ENCODE measurements at places on chromosomes 4 and X.

- H3K4me1 ChIP-seq = no peaks in the 10 kb centered on the region
- H3K4me3 ChIP-seq = no peak overlapping the region
- no peak for DNase-seq
- no peaks in the 10 kb centered on the region for H3K27me3 ChIP-seq
- H3K27ac ChIP-seq = no peak overlapping the region
- no peaks in the 10 kb centered on the region for H3K36me3 ChIP-seq
Observed at GRCh38 chr4:85607624-85608023, 132.7 kb downstream of the ARHGAP24 start.

DNA sequence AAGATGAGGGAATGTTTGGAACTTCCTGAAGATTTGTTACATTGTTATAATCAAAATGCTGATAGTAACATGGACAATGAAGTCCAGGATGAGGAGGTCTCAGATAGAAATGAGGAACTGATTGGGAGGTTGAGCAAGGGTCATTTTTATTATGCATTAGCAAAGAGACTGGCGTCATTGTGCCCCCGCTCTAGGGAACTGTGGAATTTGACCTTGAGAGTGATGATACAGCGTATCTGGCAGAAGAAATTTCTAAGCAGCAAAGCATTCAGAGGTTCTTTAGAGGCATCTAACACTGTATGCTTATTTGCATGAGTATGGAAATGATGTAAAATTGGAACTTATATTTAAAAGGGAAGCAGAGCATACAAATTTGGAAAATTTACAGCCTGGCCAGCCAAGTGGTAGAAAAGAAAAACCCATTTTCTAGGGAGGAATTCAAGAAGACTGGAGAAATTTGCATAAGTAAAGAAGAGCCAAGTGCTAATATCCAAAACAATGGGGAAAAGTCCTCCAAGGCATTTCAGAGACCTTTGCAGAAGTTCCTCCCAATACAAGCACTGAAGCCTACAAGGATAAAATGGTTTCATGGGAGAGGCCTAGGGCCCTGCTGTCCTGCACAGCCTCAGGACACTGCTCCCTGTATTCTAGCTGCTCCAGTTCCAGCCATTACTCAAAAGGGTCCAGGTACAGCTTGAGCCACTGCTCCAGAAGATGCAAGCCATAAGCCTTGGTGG is 483.0 kb upstream of the NDST4 start:
- H3K27me3 ChIP-seq = no peaks in the 10 kb centered on the region
- no peak overlapping the region for H3K27ac ChIP-seq
- no peaks in the 10 kb centered on the region for H3K4me1 ChIP-seq
- H3K4me3 ChIP-seq = no peak overlapping the region
- H3K36me3 ChIP-seq = no peaks in the 10 kb centered on the region

GRCh38 chr4:123578276-123579029 is 181.9 kb downstream of the SPRY1 start:
- H3K4me1 ChIP-seq = peaks cover 3% of the 10 kb centered on the region
- H3K27me3 ChIP-seq = no peaks in the 10 kb centered on the region
- no peak for DNase-seq
- no peaks in the 10 kb centered on the region for H3K36me3 ChIP-seq

DNA sequence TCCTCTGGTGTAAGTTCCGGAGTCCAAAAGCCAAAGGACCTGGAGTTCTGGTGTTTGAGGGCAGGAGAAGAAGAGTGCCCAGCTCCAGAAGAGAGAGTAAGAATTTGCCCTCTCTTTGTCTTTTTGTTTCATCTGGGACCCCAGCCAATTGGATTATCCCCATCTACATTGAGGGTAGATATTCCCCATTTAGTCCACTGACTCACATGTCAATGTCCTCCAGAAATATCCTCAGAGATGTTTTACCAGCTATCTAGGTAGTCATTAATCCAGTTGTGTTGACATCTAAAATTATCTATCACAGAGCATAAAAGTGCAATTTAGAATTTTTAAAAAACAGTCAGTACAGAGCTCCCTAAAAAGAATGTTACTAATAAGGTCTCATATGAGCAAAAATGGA is 132.9 kb upstream of the TMEM47 start:
- H3K27me3 ChIP-seq = no peaks in the 10 kb centered on the region
- DNase-seq = no peak
- H3K27ac ChIP-seq = no peak overlapping the region
- no peak overlapping the region for H3K4me3 ChIP-seq

GRCh38 chrX:2894885-2895292 is 34.2 kb downstream of the ARSD start:
- no peaks in the 10 kb centered on the region for H3K36me3 ChIP-seq
- H3K4me1 ChIP-seq = peaks cover 3% of the 10 kb centered on the region
- H3K4me3 ChIP-seq = no peak overlapping the region
- no peak for DNase-seq
- no peaks in the 10 kb centered on the region for H3K27me3 ChIP-seq

- no peak overlapping the region for H3K27ac ChIP-seq
- H3K4me3 ChIP-seq = no peak overlapping the region
- no peaks in the 10 kb centered on the region for H3K4me1 ChIP-seq
- H3K36me3 ChIP-seq = no peaks in the 10 kb centered on the region
- no peaks in the 10 kb centered on the region for H3K27me3 ChIP-seq
Observed at GRCh38 chr4:44965435-44966095, 239.2 kb upstream of the GNPDA2 start.

DNA sequence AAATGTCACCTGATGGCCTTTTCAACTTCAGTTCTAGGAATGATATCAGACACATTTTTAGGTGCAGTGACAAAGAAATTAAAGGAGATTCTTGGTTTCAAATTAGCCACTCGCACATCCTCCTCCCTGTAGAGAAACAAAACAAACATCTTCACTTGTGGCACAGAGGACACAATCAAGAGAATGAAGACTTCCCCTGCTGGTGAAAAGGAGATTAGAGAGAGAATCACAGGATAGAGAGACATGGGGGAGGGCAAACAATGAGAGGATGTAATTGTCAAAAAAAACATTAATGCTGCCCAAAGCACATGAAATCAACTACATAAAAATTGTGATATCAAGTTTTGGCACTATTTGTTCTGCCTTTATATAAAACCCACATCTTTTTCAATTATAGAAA is 34.5 kb downstream of the ACE2 start:
- H3K4me3 ChIP-seq = no peak overlapping the region
- H3K27me3 ChIP-seq = peaks cover 6% of the 10 kb centered on the region
- DNase-seq = no peak
- no peaks in the 10 kb centered on the region for H3K36me3 ChIP-seq

DNA sequence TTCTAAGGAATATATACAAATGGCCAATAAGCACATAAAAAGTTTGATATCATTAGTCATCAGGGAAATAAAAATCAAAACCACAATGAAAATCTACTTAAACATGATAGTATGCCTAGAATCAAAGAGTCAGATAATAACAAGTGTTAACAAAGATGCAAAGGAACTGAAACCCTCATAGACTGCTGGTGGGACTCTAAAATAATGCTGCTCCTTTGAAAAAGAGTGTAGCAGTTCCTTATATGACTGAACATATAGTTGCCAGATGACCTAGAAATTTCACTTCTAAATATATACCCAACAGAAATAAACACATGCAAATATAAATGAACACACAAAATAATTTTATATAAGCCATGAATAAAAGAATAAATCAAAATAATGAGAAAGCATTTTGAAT is 205.1 kb upstream of the CTSO start:
- H3K36me3 ChIP-seq = no peaks in the 10 kb centered on the region
- no peak for DNase-seq
- H3K27me3 ChIP-seq = no peaks in the 10 kb centered on the region
- H3K4me1 ChIP-seq = no peaks in the 10 kb centered on the region

DNA sequence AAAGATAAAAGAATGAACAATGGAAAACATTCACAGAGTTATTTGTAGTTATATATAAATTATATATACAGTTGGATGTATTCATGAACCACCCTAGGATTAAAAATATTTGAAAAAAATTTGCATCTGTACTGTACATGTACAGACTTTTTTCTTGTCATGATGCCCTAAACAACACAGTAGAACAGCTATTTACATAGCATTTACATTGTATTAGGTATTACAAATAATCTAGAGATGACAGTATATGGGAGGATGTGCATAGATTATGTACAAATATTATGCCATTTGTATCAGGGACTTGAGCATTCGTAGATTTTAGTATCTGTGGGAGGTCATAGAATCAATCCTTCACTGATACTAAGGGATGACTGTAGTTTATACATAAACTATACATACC is 44.8 kb downstream of the GSTCD start:
- peaks cover 3% of the 10 kb centered on the region for H3K4me1 ChIP-seq
- no peaks in the 10 kb centered on the region for H3K27me3 ChIP-seq
- no peak overlapping the region for H3K27ac ChIP-seq
- H3K36me3 ChIP-seq = no peaks in the 10 kb centered on the region
- no peak overlapping the region for H3K4me3 ChIP-seq

GRCh38 chr4:85209161-85209560 is 242.7 kb upstream of the WDFY3 start:
- no peak for DNase-seq
- no peaks in the 10 kb centered on the region for H3K4me1 ChIP-seq
- no peak overlapping the region for H3K4me3 ChIP-seq

- no peaks in the 10 kb centered on the region for H3K27me3 ChIP-seq
- H3K27ac ChIP-seq = no peak overlapping the region
- DNase-seq = no peak
- no peaks in the 10 kb centered on the region for H3K36me3 ChIP-seq
- H3K4me3 ChIP-seq = no peak overlapping the region
Observed at GRCh38 chr4:55277011-55277410, 69.0 kb upstream of the SRD5A3 start.

GRCh38 chrX:106980952-106981626 is 18.9 kb downstream of the MORC4 start:
- no peaks in the 10 kb centered on the region for H3K4me1 ChIP-seq
- H3K36me3 ChIP-seq = peaks cover 1% of the 10 kb centered on the region
- no peak overlapping the region for H3K4me3 ChIP-seq

- no peaks in the 10 kb centered on the region for H3K27me3 ChIP-seq
- H3K4me1 ChIP-seq = no peaks in the 10 kb centered on the region
- no peak overlapping the region for H3K27ac ChIP-seq
Observed at GRCh38 chrX:76919761-76920160, 492.3 kb downstream of the MAGEE1 start.

- H3K27ac ChIP-seq = no peak overlapping the region
- no peaks in the 10 kb centered on the region for H3K36me3 ChIP-seq
- H3K27me3 ChIP-seq = peaks cover 4% of the 10 kb centered on the region
- no peaks in the 10 kb centered on the region for H3K4me1 ChIP-seq
Observed at GRCh38 chrX:12877386-12877785, 10.5 kb downstream of the TLR7 start.

DNA sequence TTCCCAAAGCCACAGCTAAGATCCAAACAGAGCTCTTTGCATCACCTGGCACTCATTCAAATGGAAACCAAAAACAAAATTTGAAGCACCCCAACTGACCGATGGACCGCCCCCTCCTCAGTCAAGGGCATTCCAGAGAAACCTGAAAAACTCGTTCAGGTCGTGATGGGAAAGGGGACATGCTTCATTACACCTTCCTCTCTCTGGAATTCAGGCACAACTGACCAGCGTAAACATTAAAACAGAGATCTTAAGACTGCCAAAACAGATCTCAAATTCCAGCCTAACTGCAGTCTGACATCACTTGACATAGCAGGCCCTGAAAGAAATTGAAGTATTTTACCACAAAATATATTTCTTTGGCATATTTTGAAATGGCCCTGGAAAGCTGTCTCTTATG is 28.5 kb downstream of the PTTG2 start:
- H3K27me3 ChIP-seq = no peaks in the 10 kb centered on the region
- DNase-seq = no peak
- no peaks in the 10 kb centered on the region for H3K36me3 ChIP-seq
- no peak overlapping the region for H3K27ac ChIP-seq

GRCh38 chr4:151029537-151029936 is 14.5 kb upstream of the LRBA start:
- H3K4me1 ChIP-seq = peaks cover 14% of the 10 kb centered on the region
- no peaks in the 10 kb centered on the region for H3K27me3 ChIP-seq

GRCh38 chr4:41887821-41888686 is 47.2 kb upstream of the TMEM33 start:
- no peak overlapping the region for H3K4me3 ChIP-seq
- H3K4me1 ChIP-seq = no peaks in the 10 kb centered on the region
- H3K27me3 ChIP-seq = peaks cover 42% of the 10 kb centered on the region
- DNase-seq = no peak

DNA sequence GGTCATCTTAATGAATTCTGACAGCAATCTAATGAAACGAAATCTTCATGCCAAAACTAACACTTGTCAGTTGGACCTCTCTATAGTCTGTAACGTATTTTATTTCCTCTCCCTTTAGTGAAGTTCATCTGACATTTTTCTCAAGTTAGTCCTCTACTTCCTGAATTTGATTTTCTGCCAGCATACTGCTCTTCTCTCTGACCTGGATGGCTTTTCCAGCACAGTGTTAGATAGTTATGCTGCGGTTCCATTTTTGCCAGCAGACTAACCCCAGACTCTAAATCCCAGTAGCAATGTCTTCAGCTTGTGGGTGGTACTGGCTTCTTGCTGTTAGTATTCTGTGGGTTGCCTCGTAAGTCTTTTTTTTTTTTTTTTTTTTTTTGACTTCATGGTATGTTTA is 146.7 kb upstream of the VEGFC start:
- H3K36me3 ChIP-seq = no peaks in the 10 kb centered on the region
- DNase-seq = no peak
- no peaks in the 10 kb centered on the region for H3K4me1 ChIP-seq
- H3K27me3 ChIP-seq = no peaks in the 10 kb centered on the region
- H3K27ac ChIP-seq = no peak overlapping the region

GRCh38 chr4:145498430-145498829 is 16.8 kb downstream of the SMAD1 start:
- no peak overlapping the region for H3K4me3 ChIP-seq
- no peak overlapping the region for H3K27ac ChIP-seq
- H3K27me3 ChIP-seq = peaks cover 19% of the 10 kb centered on the region
- no peak for DNase-seq

- no peak overlapping the region for H3K4me3 ChIP-seq
- peaks cover 20% of the 10 kb centered on the region for H3K4me1 ChIP-seq
- no peaks in the 10 kb centered on the region for H3K36me3 ChIP-seq
- no peaks in the 10 kb centered on the region for H3K27me3 ChIP-seq
- no peak overlapping the region for H3K27ac ChIP-seq
Observed at GRCh38 chrX:132740316-132741123, 217.9 kb downstream of the HS6ST2 start.

DNA sequence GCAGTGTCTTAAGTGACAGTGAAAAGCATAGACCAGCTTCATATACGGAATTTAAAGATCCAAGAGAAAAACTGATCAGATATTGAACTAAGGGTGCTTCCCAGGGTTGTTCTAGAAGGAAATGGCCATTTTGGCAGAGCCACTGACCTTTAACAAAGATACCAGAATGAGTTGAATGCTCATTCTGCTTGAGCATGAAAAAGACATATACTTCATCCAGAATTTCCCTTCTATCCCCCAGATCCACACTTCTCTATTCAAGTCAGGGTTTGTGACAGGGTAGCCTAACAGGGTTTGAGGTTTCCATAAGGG is 45.6 kb upstream of the FAM9C start:
- peak overlapping the region; percentile 90 for H3K27ac ChIP-seq
- DNase-seq = no peak
- peaks cover 71% of the 10 kb centered on the region for H3K4me1 ChIP-seq
- peaks cover 4% of the 10 kb centered on the region for H3K36me3 ChIP-seq

- H3K27me3 ChIP-seq = peaks cover 27% of the 10 kb centered on the region
- H3K4me1 ChIP-seq = peaks cover 7% of the 10 kb centered on the region
- no peak overlapping the region for H3K27ac ChIP-seq
- no peak overlapping the region for H3K4me3 ChIP-seq
- peaks cover 11% of the 10 kb centered on the region for H3K36me3 ChIP-seq
Observed at GRCh38 chrX:16873106-16873505, 2.9 kb upstream of the RBBP7 start.

GRCh38 chr4:186255122-186255521 is 10.9 kb upstream of the F11 start:
- DNase-seq = no peak
- H3K36me3 ChIP-seq = no peaks in the 10 kb centered on the region
- H3K4me1 ChIP-seq = no peaks in the 10 kb centered on the region
- no peak overlapping the region for H3K4me3 ChIP-seq
- no peaks in the 10 kb centered on the region for H3K27me3 ChIP-seq
- H3K27ac ChIP-seq = no peak overlapping the region

Measured in T-helper 2 cell treated with Interferon-gamma antibody and Interleukin-4, amounts not matched to agents 5 μg/mL and 100 μg/mL, for 36 hours (primary cell).